ENCODE measurements at places on chromosomes 16 and 17. TPM values are rescaled to one million over a fixed set of nuclear protein-coding genes. Genes with fewer than 3 reads are reported as not detected.

SPATA22 gene
- total RNA-seq, result not detected

KRTAP4-3 gene
- not detected for total RNA-seq

MYBBP1A gene
- total RNA-seq, result 32.7 TPM

PCTP gene
- total RNA-seq, result 28.6 TPM

RNF151 gene
- total RNA-seq, result not detected

SMTNL2 gene
- 1.5 TPM for total RNA-seq

CALB2 gene
- 4.2 TPM for total RNA-seq

LUC7L gene
- 67.2 TPM for total RNA-seq

ABCC3 gene
- 453 TPM for total RNA-seq

KRT39 gene
- total RNA-seq, result not detected

TEN1 gene
- total RNA-seq, result 23.1 TPM

CACNG4 gene
- 0.47 TPM for total RNA-seq

TPPP3 gene
- total RNA-seq, result 3.8 TPM

HSBP1 gene
- 89.2 TPM for total RNA-seq

INTS2 gene
- 12.0 TPM for total RNA-seq

HLF gene
- total RNA-seq, result 1.3 TPM

KRTAP17-1 gene
- total RNA-seq, result not detected

PPP1R27 gene
- not detected for total RNA-seq

ZNF469 gene
- total RNA-seq, result 1.4 TPM

CD300LG gene
- not detected for total RNA-seq

AXIN2 gene
- 27.6 TPM for total RNA-seq

ZNF597 gene
- 1.9 TPM for total RNA-seq

FNDC8 gene
- not detected for total RNA-seq

EVI2B gene
- total RNA-seq, result 3.3 TPM
